ENCODE measurements at places on chromosomes 16 and 17.

DNA sequence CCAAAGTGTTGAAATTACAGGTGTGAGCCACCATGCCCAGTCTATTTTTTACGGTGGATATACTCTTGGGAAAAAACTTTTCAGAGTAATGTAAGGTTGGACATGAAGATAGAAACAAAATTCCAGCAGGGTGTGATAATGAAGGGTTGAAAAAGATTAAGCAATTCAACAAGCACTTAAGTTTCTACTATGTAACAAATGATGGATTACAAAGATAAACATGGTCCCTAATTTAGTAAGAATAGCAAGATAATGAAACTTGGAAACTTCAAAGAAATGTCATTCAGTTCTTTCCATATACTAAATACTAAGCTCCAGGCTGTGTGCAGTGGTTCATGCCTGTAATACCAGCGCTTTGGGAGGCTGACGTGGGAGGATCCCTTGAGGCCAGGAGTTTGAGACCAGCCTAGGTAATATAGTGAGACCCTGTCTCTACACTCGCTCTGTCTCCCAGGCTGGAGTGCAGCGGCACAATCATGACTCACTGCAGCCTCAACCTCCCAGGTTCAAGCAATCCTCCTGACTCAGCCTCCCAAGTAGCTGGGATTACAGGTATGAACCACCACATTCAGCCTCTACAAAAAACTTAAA, 31.0 kb downstream of the PSMD12 start:
- DNase-seq, result no peak

DNA sequence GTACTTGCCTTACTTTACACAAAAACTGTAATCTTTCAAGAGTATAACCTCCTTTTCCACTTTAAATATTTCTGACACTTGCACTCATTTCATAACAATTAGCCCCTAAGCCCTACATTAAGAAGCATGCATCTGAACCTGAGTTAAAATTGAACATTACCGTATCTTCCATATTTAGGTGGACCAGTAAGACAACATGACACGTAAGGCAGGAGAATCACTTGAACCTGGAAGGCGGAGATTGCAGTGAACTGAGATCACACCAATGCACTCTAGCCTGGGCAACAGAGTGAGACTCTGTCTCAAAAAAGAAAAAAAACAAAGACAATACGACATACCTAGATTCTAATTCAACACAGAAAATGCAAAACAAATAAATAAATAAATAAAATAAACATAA, 7.0 kb downstream of the PHF12 start:
- no peak for DNase-seq

GRCh38 chr17:43068570-43069367, 43.7 kb downstream of the RND2 start:
- DNase-seq, result no peak

- DNase-seq, result no peak
Observed at GRCh38 chr16:81846105-81846504, 67.0 kb downstream of the PLCG2 start.

DNA sequence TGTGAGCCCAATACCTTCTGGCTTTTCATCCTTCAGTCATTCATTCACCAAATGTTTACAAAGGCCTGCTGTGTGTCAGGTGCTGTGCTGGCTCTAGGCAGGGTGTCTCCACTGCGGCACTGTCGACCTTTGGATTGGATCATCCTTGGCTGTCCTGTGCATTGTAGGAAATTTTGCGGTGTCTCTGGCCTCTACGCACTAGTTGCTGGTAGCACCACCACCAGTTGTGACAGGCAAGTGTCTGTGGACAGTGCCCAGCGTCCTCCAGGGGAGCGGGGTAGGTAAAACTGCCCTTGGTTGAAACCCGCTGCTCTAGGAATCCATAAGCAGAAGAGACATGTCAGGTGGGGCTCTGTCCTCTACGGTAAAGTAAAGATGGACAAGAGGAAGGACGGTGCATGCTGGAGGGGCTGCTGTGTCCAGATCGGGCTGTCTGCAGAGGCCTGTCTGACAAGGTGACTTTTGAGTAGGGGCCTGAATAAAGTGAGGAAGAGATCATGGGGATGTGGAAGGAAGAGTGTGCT, 123.7 kb downstream of the SNX29 start:
- no peak for DNase-seq

DNA sequence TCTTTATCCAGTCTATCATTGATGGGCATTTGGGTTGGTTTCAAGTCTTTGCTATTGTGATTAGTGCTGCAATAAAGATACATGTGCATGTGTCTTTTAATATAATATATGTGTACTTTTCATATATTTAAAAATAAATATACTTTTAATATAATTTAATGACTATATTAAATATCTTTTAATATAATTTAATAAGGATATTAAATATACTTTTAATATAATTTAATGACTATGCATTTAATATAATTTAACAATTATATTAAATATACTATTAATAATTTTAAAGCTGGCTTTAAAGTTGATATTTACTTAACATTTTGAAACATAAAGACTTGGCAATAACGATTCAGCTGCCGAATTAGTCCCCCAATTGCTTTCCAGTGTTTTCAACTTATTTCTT, 1.2 kb downstream of the CCL23 start:
- no peak for DNase-seq

GRCh38 chr16:53915452-53916160, 211.7 kb downstream of the FTO start:
- DNase-seq, result no peak

GRCh38 chr16:2516391-2517240, 2.9 kb downstream of the ATP6V0C start:
- DNase-seq, result no peak

- no peak for DNase-seq
Observed at GRCh38 chr17:49766918-49767530, 3.1 kb upstream of the FAM117A start.

GRCh38 chr17:17411692-17412091, 65.1 kb upstream of the MED9 start:
- DNase-seq, result no peak

- DNase-seq, result no peak
Observed at GRCh38 chr17:9037736-9038135, 16.4 kb downstream of the NTN1 start.

- DNase-seq, result no peak
Observed at GRCh38 chr16:66226762-66227161, 139.7 kb upstream of the CDH5 start.

GRCh38 chr17:75364078-75364477, 41.4 kb downstream of the GRB2 start:
- DNase-seq, result no peak

DNA sequence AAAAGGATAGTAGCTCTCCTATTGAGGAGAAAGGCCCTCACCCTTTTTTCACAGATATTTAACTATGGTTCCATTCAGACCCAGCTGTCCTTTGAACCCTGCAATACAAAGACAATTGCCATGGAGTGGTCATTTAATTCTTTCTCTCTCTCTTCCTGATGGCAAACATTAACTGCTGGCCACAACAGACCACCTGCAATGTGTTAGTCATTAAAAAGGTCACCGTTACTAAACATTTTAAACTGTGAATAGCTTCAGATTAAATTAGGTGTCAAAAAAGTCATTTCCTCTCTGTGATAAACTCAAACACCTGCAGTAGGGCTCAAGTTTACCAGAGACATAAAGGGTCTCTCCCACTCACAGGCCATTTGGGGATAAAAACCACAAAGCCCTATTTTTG, 697.2 kb downstream of the TOX3 start:
- no peak for DNase-seq

DNA sequence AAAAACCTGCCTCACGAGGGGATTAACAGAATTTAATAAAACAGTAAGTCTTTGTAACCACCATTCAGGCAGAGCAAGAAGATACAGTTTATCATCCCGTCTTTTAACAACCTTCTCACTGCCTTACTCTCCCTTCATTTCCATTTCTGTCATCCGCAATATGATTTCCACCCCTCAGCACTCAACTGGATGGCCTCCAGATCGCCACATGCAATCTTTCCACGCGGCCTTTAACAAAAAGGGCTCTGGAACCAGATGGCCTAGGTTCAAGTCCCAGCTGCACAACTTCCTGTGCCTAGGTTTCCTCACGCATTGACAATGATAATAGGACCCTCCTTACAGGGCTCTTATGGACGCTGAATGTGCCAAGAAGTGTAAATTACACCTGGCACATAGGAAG, 103.6 kb downstream of the GAS7 start:
- DNase-seq, result no peak

DNA sequence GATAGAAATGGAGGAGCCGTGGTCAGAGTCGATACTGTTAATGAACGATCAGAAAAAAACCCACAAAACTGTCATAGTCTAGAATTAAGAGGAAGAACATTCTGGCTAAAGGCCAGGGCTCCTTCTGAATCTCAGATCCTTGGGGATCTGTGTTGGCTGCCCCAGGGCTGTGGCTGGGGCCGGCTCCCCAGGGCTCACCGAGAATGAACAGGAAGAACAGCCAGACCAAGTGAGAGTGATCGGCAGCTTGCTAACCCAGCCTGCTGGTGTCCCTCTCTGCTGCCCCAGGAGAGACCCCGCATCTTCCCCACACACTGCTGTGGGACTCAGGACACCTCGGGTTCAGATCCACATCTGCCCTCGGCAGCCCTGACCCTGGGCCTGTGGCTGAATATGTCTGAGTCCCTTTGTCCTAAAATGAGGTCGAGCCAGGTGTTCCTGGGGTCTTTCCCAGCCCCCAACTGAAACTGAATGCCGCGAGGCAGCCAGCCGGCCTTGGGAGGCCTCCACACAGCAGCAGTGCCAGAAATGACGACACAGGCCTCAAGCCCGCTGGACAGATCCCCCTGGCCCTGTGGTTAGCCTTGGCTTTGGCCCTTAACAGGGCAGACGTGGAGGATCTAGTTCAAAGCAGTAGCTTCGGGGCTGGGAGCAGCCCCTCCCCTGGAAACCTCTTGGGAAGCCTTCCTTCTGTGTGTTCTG, 23.9 kb upstream of the CLEC18A start:
- no peak for DNase-seq

DNA sequence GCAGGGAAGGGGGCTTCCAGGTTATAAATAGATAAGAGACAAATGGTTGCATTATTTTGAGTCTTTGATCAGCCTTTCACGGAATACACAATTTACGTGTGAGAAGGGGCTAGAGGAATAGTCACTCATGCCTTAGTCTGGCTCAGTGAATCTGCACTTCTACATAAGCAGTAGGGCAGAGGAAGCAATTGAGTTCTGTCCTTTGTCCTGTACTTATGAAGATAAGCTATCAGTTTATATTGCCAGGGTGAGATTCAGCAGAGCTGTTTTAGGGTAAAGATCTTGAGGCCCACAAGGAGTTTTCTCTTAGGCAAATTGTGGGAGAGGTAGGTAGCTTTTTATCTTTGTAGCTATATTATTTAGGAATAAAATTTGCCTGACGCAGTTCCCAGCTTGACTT, 33.3 kb downstream of the TOM1L1 start:
- DNase-seq, result no peak

DNA sequence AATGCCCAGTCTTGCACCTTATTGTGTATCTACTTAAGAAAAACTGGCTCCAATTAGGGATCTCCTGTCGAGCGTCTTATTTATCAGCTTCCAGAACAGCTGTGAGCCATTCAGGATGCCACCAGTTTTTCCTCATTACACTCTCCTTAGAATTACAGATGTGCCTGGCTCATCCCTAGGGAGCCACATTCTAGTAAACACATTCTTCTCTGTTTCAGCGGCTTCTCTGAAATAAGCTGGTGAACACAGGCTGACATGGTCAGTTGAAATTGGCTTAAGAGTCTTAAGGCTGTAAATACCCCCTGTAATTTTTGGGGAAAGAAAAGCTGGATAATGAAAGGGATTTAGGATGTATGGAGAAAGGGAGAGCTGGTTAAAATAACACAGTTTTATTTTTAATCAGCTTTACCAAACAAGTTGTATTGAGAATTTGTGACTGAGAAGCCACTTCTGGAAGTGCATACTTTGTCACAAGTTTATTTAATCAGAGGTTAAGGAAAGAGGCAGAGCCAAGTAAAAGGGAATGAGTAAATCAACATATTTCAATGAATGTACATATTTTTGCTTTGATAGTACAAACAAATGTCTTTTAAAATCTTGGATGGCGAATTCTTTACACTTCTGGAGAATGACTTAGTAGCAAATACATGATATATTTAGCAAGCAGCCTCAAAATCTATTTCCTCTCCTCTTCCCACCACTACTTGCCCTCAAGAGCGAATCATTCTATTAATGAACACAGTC, 562.0 kb upstream of the GOT2 start:
- no peak for DNase-seq

DNA sequence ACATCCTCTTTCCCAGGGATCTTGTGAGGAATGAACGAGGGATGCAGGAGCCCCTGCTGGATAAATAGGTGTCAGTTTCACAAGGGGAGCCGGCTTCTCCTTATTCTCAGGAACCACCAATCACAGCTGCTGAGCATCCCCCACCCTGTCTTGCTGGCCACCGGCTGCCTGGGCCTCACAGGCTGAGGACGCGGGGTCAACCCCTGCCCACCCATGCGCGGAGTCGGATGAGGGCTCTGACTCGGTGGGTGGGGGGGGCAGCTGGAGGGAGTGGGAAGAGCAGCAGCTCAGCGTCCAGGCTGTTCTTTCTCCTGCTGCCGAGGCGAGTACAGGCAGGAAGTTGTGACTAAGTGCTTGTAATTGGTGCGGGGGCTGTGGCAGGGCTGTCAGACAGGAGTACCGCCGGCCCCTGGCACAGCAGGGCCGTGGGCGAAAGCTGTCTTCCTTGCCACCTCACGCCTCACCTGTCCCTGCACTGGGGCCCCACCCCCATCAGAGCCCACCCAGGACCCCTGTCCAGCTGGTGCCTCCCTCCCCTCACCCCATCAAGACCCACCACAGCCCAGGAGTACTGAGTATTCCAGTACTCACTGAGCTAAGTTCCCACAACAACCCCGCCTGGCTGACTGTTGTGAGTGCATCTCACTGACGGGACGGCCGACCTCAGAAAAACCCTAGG, 11.0 kb upstream of the DPEP1 start:
- DNase-seq, result no peak

- no peak for DNase-seq
Observed at GRCh38 chr17:1206026-1206777, 26.4 kb upstream of the ABR start.

GRCh38 chr17:47204722-47205418, 4.3 kb upstream of the MYL4 start:
- DNase-seq, result peak; percentile 65

DNA sequence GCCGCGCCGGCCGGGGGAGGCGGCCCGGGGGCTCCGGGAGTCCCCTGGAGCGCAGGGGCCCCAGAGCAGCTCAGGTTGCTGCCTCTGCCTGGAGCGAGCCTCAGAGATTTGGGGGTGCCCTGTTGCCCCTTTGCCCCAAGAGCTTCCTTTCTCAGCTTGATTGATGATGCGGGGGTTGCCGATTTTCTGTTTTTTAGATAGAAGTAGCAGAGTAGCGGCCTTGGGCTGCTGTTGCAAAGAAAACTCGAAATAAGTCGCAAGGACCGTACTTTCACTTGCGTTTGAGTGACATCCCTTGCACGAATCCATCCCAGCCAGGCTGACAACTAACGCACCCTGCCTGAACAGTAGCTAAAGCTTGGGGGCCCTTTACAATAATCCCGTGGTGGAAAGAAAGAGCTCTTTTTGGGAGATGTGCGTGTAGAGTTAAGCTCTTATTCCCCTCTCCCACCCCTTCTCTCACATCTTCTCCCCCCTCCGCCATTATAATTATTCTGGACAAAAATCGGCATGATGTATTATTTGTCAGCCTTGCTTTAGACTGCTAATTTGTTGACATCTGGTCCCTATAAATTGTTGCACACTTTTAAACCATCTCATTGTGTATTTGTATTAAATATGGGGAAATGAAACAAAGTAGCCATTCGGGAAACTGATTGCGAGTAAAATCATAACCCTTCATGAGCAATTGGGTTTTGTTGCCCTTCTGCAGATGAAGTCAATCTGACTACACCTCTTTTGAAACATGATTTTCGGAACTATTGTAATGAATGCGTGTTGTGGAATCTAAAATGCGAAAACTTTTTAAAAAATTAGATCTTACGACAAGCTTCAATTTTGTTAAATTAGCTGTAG, 873 bp downstream of the USP10 start:
- no peak for DNase-seq

- peak; percentile 56 for DNase-seq
Observed at GRCh38 chr17:59521465-59522126, 43.8 kb upstream of the DHX40 start.
